Astrocyte of the cerebellum (primary cell): ENCODE measurements at places on chromosomes 7 and 10.

DNA sequence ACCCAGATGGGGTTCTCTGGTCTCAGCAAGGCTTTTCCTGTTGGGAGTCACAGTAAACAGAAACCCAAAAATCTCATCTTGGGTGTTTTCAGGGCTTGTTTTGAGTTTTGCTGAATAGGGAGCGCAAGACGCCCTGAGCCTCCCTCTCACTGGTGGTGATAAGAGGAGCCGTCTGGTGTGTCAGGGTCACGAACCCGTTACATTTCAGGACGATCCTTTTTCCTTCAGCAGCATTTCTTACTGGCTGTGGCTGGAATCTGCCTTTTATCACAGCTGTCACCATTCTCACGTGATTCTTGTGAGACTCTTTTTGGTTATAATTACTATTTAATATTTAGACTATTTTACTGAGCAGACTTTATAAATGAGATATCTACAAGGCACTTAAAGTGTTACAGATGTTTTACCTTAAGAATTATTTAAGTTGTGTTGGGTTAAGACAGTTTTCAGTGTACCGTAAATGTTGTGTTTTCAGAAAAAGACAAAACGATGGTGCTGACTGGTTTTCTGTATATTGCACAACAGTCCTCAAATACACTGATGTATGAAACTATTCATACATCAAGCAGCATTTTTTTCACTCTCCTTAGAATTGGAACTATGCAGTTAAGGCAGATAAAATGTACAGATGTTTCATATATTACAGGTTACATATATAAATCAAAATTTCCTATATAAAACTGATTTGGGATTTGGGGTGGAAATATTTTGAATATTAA, 2.2 kb upstream of the GET4 start:
- no peak for DNase-seq

DNA sequence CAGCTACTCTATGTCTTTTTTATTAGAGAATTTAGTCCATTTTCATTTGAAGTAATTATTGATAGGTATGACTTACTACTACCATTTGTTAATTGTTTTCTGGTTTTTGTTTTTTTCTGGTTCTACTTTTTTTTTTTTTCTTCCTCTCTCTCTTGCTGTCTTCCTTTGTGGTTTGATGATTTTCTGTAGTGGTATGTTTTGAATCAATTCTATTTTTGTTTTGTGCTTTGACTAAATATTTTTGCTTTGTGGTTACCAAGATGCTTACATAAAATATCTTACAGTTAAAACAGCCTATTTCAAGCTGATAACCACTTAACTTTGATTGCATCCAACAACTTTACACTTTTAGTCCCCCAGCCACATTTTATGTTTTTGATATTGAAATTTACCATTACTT, 3.3 kb upstream of the OR2F2 start:
- DNase-seq, result no peak

GRCh38 chr10:127694580-127695193, 42.3 kb upstream of the FOXI2 start:
- no peak for DNase-seq

DNA sequence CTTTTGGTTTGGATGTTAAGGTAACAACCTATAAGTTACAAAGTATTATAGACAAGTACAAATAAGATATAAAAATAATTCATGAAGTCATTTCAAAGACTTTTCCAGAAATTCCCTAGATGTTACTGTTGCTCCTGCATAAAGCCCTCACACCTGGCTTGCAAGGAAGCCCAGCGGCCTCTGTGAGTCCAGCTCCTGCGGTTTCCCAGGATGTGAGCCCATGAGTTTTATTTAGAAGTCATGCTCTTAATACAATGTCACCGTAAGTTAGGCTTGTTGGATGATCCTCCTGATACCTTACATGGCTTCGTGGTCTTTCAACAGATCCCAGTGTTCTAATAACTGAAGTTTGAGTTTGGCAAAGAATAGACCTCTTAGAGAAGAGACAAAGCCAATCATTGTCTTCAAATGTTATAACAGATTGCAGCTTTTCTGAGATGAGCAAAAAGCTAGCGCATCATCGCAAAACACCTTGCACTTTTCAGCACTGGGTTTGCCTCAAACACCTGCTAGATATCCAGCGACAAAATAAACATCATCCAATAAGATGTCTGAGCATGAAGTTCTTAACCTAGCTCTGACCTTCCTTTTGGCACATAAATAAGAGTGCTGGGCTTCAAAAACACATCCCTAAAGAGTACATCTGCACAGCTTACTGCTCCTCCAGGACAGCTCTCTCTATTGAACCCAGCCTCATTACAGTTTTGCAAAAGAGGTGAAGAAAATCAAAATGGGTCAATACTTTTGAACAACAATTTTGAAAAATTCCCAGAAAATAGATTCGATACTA, 3.6 kb downstream of the FAM171A1 start:
- no peak for DNase-seq

- DNase-seq, result no peak
These were observed 280.5 kb downstream of the SFMBT2 start for GRCh38 chr10:7130191-7130911.

GRCh38 chr10:38054361-38054797, 39.8 kb upstream of the ZNF37A start:
- DNase-seq, result peak; percentile 3

GRCh38 chr7:156124356-156124755, 312.1 kb upstream of the SHH start:
- DNase-seq, result no peak

DNA sequence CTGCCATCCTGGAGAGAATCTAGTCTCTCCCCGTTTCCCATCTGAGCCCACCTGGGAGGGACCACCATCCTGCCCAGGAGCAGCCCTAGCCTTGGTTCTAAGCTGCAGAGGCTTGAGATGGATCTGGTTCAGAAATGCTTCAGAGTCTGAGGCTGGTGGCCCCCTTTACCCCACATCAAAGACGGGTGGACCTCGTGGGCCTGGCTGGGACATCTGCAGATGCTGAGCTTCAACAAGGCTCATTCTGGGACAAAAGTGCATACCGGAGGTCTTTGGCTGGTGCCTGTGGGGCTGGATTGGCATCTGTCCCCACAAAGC, 4.9 kb upstream of the IRF5 start:
- no peak for DNase-seq

DNA sequence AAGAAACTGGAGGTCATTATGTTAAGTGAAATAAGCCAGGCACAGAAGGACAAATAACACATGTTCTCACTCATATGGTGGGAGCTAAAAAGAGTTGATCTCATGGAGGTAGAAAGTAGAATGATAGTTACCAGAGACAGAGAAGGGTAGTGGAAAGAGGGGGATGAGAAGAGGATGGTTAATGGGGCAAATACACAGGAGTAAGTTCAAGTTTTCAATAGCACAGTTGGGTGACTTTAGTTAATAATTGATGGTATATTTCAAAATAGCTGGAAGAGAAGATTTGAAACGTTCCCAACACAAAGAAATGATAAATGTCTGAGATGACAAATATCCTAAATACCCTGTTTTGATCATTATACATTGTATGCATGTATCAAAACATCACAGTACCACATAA, 261.8 kb downstream of the THSD7A start:
- no peak for DNase-seq

DNA sequence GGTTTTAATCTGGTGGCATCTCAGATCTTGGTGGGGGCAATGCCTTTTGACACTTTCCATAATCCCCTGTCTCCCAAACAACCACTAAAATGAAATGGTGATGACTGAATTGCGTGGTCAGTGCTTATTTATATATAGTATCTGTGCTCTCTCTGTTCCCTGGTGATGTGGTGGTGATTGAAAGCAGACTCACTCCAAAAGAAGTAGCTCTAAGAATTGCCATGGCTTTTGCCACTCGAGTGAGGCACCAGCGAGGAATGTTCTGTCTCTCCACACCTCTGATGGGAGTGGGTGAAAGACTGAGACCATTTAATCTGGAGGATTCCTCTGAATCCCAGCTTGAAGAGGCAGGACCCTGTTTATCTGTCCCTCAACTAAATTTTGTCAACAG, 2.8 kb downstream of the DUSP5 start:
- no peak for DNase-seq

DNA sequence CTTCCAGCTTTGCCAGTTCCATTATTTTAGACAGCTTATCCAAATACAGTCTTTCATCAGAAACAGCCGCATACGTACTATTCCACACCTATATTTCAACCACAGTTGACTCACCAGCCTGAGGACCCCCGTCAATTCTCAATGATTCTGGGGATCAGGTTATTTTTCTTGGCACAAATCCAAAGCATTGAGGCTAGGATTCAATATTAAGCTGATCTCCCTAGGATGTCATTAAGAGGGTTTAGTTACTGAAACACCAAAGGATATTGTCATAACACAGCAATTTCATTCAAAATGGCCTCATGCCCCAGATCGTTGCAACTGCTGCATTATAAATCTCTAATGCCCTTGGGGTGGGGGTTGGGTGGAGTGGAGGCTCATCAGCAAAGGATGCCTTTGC, 214.6 kb downstream of the PTEN start:
- DNase-seq, result peak; percentile 47

GRCh38 chr7:17661982-17662585, 278.2 kb downstream of the SNX13 start:
- DNase-seq, result peak; percentile 74

DNA sequence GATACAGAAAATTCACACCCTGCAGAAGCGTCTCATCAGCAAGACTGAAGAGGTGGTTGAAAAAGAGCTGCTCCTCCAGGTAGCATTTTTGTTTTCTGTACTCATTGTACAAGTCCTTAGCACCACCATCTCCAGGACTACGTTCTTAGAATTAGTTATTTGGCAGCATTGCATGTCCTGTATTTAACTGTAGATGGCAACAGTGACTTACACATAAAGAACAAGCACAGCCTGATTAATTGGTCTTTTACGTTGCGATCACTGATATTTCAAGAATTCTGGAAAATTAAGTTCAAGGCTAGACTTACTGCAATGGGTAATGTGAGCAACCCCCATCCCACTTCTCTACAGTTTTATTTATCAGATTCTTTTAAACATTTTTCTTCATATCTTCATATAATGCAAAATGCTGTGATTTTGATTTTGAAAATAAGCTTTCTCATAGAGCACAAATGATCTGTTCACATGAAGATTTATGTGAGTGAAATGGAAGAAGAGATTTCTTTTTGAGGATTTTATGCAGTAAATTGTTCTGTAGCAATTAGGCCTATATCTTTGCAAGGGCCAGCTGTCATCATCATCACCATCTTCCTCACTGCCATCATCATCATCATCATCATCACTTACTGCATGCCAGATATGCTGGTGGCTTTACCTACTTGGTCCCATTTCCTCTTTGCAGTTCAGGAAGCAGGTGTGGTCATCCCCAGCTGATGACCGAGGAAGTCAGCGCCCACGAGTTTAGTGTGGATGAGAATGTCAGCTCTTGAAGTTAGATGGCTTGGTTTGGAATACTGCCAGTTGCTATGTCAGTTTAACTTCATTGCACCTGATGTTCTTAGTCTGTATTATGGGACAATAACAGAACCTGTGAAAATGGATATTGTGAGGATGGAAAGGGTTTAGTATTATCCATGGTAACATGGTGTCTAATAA, 53.4 kb downstream of the CFAP58 start:
- peak; percentile 59 for DNase-seq

GRCh38 chr10:100372415-100373297, 25.6 kb downstream of the SCD start:
- DNase-seq, result no peak

GRCh38 chr7:50394315-50394714, 55.8 kb downstream of the FIGNL1 start:
- DNase-seq, result no peak

DNA sequence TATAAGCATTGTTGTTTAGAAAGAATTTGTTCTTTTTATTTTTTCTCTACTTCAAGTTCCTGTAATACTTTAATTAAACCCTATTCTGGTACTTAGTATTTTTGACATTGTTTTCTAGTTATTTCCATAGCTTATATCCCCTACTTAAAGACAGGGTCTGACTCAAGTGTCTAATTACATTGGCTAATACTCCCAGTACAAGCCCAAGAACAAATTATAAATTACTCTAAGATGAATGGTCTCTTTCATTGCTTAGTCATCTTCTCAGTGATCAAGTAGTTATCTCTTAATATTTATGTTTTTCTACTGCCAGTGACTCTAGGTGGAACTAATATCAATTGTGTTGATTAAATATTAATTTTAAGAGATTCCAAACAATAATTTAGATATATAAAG, 21.6 kb downstream of the AHR start:
- DNase-seq, result no peak

DNA sequence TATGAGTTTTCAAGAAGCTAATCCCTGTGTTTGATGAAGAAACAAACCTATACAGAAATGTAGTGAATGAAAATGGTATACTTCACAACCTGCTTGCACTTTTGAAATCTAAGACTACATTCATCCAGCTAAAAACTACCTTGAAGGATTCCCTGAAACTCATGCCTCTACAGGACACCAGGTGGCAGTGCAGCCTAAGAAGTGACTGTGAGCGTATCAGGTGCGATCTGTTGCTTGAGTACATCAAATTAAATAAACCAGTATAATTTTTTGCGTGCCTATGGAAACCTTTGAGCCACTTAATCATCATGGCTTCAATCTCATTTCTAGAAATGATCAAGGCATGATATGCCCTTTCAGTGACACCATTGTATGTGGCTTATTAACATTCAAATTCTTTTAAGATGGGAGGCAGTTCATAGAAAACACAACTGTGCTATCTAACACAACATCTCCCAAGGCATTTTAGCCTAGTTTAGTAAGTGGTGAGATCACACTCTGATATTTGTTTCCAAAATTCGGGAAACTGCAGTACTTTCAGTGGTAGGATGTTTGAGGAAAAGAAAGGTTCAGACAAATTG, 57.4 kb downstream of the PPP1R17 start:
- peak; percentile 74 for DNase-seq

DNA sequence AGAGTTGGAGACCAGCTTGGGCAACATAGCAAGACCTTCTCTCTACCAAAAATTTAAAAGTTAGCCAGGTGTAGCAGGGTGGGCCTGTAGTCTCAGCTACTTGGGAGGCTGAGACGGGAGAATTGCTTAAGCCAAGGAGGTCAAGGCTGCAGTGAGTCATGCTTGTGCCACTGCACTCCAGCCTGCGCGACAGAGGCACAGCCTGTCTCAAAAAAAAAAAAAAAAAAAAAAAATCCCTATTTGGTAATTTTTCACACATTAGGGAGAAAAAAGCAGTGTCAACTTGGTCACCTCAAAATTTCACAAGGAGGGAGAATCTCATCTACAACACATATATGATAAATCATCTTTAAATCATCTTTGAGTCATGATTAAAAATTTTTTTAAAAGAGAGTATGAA, 6.4 kb upstream of the ZNF398 start:
- DNase-seq, result no peak
